Dermis microvascular lymphatic vessel endothelial cell (primary cell): ENCODE measurements at places on chromosomes 5 and 9. TPM values are rescaled to one million over a fixed set of nuclear protein-coding genes. Genes with fewer than 3 reads are reported as not detected.

GRCh38 chr9:2691212-2691611 lies 26.1 kb upstream of the KCNV2 start:
- DNase-seq, result peak; percentile 65

- no peak for DNase-seq
Measured at GRCh38 chr9:75885652-75886051, 4.8 kb upstream of the PCSK5 start.

DNA sequence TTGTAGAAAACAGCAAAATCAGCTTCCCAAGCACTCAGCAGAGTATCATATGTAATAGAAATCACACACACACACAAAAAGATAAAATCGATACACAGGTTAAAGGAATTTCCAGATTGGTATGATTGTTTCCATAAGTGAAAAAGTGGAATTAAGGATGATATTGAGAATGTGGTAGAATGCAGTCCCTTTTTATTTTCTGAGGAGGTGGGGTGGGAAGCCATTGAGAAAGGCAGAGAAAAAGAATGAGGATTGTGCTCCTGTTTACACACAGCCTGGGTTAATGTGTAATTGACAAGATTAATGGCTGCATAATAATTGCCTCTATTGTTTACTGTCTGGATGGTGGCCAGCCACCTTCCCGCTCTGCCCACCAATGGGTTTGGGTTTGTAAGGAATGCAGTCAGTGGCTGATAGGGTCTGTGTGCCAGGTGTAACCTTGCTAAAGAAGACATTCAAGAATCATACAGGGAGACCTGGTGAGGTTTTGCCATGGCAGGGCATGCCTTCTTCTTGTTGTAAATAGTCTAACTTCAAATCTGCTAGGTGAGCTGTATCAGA lies 177.2 kb upstream of the MAP3K1 start:
- DNase-seq, result no peak

SLC4A9 gene
- not detected in 2 replicates for total RNA-seq

GRCh38 chr9:38380230-38380871 lies 12.2 kb upstream of the ALDH1B1 start:
- DNase-seq, result no peak

DNA sequence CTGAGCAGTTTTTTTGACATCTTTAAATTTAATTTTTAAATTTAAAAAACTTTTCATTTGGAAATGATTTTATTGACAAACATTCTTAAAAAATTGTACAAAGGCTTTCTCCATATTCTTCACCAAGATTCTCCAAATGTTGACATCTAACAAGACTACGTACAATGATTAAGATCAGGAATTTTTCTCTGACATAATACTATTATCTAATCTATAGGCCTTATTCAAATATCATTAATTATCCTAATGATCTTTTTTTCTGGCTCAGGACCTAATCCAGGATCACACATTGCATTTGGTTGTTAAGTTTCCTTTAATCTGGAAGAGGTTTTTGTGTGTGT lies 106.1 kb upstream of the OSMR start:
- DNase-seq, result no peak

DNA sequence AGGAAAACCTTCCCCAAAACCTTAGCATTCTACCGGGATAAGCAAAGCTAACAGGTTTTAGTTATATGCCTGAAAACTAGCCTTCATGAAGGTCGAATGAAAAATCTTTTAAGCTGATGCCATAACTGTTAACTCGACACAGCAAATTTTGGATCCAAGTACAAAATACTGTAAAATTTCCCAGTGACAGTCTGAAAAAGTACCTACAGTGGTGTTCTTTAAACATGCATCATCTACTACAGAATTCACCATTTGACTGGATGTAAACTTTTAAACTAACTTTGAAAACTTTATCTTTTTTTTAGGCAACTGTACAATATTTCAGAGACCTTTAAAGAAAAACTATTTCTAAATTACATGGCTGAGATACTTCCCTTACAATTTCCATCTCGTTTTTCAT lies 791 bp downstream of the RAPGEF6 start:
- no peak for DNase-seq

GRCh38 chr5:144691936-144692335 lies 521.3 kb downstream of the KCTD16 start:
- no peak for DNase-seq

GRCh38 chr5:177300951-177301350 lies 2.6 kb downstream of the RAB24 start:
- DNase-seq, result no peak

SLC34A1 gene
- not detected in 2 replicates for total RNA-seq

DNA sequence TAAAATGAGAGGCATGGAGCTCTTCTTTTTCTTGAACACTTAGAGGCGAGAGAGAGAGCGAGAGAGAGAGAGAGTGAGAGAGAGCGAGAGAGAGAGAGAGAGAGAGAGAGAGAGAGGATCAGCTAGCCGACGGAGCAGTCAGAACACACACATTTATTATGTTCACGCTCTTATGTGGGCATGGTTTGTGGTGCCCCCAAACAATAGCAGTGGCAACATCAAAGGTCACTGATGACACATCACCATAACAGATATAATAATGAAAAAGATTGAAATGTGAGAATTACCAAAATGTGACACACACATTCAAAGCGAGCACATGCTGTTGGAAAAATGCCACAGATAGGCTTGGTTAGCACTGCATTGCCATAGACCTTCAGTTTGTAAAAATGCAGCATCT lies 116.1 kb downstream of the KDM4C start:
- peak; percentile 72 for DNase-seq

TMEM174 gene
- total RNA-seq, result not detected in 2 replicates

GRCh38 chr5:74432216-74432615 lies 208.3 kb downstream of the ENC1 start:
- DNase-seq, result no peak
